Stimulated activated CD4-positive, alpha-beta T cell treated with anti-CD3 and anti-CD28 coated beads, Interleukin-2, amount 100 ng/mL, for 4 hours (primary cell): ENCODE measurements at places on chromosomes 5 and 9.

DNA sequence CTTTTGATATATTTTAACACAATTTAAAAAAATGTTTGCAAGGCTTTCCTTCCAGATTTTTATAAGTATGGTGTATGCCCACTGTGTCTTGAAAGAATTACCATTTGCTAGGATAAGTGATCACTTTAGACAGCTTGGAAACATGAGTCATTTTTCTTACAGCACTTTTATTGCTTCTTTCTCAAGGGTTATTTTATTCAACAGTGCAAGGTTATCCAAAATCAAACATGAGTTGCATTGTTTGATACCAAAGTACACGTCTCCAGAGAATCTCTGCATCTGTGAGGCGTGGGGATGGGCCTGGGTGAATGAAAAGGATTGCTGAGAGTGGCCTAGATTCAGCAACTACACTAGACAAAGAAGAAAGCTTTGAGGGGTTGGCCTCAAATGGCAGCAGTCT, 329.6 kb downstream of the ADAMTS6 start:
- DNase-seq, result no peak

GRCh38 chr5:21765406-21765805, 1087.7 kb downstream of the CDH12 start:
- no peak for DNase-seq

DNA sequence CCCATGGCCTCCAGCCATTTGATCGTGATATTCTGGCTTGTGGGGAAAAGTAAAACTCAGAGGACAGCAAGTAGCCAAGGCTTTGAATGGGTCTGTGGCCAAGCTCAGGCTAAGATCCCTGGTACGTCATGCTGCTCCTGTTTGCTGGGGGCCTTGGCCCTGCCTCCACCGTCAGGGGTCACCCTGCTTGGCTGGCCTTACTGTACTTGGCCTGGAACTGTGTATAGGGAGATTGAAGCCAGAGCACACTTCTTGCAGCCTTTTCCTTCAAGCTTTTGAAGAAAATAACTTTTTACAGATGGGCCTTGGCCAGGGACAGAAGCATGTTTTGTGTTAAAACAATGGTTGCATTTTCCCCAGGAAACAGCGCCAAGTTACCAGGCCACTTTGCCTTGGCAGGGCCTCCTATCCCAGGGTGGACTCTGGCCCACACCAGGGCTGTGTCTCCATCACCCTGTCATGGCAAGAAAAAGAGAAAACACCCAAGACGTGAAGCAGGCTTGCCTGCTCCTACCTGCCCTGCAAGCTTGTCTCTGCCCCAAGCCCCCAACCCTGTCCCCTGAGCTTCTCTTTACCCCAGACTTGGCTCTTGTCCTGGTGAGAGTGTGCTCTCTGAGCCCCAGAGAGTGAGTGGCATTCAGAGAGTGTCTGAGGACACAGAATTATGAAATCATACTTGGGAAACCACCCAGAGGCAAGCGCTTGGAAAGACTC, 286.9 kb downstream of the GADD45G start:
- DNase-seq, result no peak

DNA sequence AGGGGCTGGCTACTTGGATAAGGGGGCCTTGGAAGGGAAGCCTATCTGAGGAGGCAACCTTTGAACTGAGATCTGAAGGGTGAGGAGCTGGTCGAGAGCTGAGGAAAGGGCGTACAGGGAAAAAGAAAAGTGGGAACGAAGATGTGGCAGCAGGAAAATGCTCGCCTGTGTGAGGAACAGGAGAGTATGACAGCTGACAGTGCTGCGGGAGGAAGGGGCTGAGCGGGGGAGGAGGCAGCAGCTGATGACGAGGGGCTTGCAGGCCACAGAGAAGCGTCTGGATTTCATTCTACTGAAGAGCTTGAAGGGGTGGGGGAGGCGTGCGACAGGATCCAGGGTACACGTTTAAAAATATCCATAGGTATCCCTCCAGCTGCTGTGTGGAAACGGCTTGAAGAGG, 28.9 kb downstream of the SH3PXD2B start:
- DNase-seq, result no peak

GRCh38 chr9:86257391-86257790, 2.1 kb downstream of the C9orf153 start:
- no peak for DNase-seq

GRCh38 chr9:114991861-114992260, 61.5 kb upstream of the TNFSF8 start:
- DNase-seq, result no peak

DNA sequence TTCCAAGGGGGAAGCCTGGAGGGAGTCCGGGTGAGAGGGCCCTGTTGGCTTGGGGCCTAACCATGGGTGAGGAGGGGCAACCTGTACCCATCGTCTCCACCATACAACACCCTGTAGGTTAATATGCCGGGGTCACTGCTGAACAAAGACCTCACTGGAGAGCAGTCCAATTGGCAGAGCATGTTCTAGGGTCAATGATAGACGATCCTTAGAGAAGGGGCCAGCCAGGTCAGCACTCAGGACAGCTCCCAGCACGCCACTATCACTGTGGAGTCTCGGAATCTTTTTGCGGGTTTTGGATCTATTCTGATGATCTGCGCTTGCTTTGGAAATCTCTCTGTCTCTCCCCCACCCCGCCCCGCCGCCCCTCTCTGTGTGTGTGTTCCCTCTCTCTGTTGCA, 218.4 kb upstream of the MVB12B start:
- no peak for DNase-seq

GRCh38 chr5:177295924-177296323, 7.6 kb downstream of the RAB24 start:
- no peak for DNase-seq

DNA sequence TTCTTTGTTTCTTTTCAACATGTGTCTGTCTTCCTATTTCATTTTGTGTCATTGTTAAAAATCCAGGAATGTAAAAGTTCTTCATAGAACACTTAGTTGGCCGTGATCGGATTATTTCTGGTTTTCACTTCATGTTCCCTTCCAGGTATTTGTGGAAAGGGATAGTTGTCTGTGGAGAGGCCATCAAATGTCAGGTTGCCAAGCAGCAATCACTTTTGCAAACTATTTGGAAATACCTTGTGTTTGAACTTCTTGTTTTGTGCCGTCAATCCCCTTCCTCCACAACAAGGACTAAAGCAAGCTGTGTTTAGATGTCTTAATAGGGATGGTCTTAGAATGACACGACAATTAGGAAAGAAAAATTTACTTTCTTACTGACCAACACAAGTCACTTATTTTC, 116.9 kb upstream of the MPDZ start:
- DNase-seq, result no peak

GRCh38 chr9:114227288-114228015, 72.1 kb downstream of the COL27A1 start:
- no peak for DNase-seq
